ENCODE measurements at places on chromosomes 7 and 10.

DNA sequence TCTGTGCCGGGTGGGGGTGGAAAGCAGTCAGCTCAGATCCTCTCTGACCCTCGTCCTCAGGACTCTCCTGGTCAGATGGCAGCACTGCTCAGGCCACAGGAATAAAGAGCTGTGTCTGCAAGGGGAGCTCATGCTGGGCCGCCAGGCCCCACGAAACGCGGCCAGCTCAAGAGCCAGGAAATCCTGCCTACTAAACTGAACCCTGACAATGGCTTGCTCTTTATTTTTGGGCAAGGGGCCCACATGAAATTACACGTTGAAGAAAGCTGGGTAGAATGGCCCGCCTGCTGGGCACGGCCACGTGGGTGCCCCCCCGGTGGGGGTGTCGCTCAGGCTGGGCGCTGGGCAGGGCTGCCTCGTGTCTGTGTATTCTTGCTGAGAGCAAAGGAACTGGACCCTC is 103.0 kb downstream of the ITIH5 start:
- no peak for DNase-seq

- no peak for DNase-seq
Measured at GRCh38 chr10:77313066-77313750, 324.4 kb downstream of the KCNMA1 start.

GRCh38 chr10:99528494-99529441 is 4.0 kb upstream of the NKX2-3 start:
- no peak for DNase-seq

- no peak for DNase-seq
Measured at GRCh38 chr7:75711656-75712514, 26.9 kb downstream of the HIP1 start.

- no peak for DNase-seq
Measured at GRCh38 chr7:96085953-96086352, 235.9 kb downstream of the SLC25A13 start.

DNA sequence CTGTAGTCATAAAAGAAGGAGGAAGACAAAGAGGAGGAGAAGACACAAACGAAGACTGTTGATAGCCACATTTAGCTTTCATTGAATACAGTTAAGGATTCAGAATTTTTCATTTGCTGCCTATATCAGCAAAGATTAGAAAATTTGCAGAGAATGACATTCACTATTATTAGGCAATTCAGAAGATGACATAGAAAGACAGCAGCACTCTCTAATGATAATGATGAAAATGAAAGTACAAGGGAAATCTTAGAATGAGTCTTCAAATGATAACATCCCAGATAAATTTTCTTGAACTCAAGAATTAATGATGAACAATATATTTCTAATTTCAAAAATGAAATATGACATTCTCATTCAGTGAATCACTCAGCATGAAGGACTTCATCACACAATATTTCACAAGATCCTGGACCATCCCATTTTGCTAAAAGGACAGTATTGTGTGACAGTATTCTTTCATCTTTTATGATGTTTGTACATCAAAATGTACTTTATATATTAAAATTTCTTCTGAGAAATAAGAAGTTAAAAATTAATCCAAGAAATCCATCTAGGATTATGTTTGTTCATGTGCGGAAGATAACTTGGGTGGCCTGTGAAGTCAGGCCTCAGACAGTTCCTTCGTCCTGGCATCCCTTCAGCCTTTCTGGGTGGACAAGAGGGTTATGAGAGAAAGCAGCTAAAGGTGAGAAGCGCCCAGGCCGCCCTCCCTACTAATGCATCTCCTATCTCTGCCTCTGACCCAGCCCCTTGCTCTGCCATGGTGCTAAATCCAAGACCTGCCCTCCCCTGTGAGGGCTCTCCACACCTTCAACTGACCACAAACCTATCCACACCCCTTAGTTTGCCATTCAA is 47.4 kb upstream of the CAMK2B start:
- no peak for DNase-seq
